Muscle of back (tissue), 13 donors: ENCODE measurements at places on chromosomes 5 and 9. TPM values are rescaled to one million over a fixed set of nuclear protein-coding genes. Genes with fewer than 3 reads are reported as not detected.

The FGF10 gene
- 3.5 TPM for polyA plus RNA-seq

The ITK gene
- 0.49 TPM for polyA plus RNA-seq

The GM2A gene
- 24.8 TPM for polyA plus RNA-seq

The PTGDS gene
- 24.0 TPM for polyA plus RNA-seq

The IFNA2 gene
- not detected for polyA plus RNA-seq

The PCDHGA3 gene
- 1.5 TPM for polyA plus RNA-seq

The TNC gene
- polyA plus RNA-seq, result 65.2 TPM

The ACSL6 gene
- polyA plus RNA-seq, result 0.91 TPM

The IRX2 gene
- polyA plus RNA-seq, result 14.4 TPM

The S1PR3 gene
- 25.8 TPM for polyA plus RNA-seq

The CARTPT gene
- polyA plus RNA-seq, result not detected

The EIF4EBP3 gene
- 6.2 TPM for polyA plus RNA-seq

The IL4 gene
- polyA plus RNA-seq, result not detected

The GABBR2 gene
- 1.2 TPM for polyA plus RNA-seq

The NRARP gene
- polyA plus RNA-seq, result 4.0 TPM

The TAF11L5 gene
- not detected for polyA plus RNA-seq

The STXBP1 gene
- 14.1 TPM for polyA plus RNA-seq

The IL9 gene
- not detected for polyA plus RNA-seq

The GBGT1 gene
- 3.3 TPM for polyA plus RNA-seq

The NDOR1 gene
- polyA plus RNA-seq, result 6.9 TPM

The SPATA31D1 gene
- polyA plus RNA-seq, result not detected

The PDGFRB gene
- 163 TPM for polyA plus RNA-seq

The PSMB7 gene
- polyA plus RNA-seq, result 182 TPM

The CAMK4 gene
- 5.7 TPM for polyA plus RNA-seq

The DDX4 gene
- 0.25 TPM for polyA plus RNA-seq

The EPB41L4B gene
- polyA plus RNA-seq, result 7.6 TPM

The SPATA31C1 gene
- 0.18 TPM for polyA plus RNA-seq

The GABRA1 gene
- not detected for polyA plus RNA-seq

The LRRC70 gene
- 3.2 TPM for polyA plus RNA-seq

The AHRR gene
- 1.6 TPM for polyA plus RNA-seq

The BTNL8 gene
- 0.13 TPM for polyA plus RNA-seq

The ORM1 gene
- polyA plus RNA-seq, result 0.78 TPM
